Naive thymus-derived CD8-positive, alpha-beta T cell (primary cell): ENCODE measurements at places on chromosomes 12 and 14. TPM values are rescaled to one million over a fixed set of nuclear protein-coding genes. Genes with fewer than 3 reads are reported as not detected.

- DNase-seq = no peak
These were observed 88.8 kb downstream of the CHGA start for GRCh38 chr14:93011650-93012325.

Gene NPC2
- 65.2 TPM for polyA plus RNA-seq

- no peak for DNase-seq
These were observed 6.1 kb downstream of the ASB8 start for GRCh38 chr12:48151103-48151771.

Gene CLEC4E
- not detected for polyA plus RNA-seq

Gene TCL1A
- 0.84 TPM for polyA plus RNA-seq

GRCh38 chr12:53860426-53861345 lies 77.9 kb upstream of the HOXC13 start:
- no peak for DNase-seq

DNA sequence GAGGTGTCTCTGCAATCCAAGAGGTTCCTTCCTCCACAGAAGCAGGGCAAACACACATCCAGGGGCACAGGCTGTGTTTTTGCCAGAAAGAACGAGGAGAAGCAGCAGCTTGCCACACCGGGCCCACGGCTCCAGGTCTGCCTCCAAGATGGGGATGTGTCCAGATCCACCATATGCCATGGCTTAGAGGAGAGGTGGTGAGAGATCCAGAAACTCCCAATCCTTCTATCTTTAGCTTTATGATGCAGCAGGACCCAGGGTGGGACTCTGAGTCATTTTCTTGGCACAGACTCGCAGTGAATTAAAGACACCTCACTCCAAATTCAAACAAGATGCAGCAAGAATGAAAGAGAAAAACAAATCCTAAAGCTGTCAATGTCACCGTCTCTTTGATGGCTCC lies 481.4 kb upstream of the TMEM132C start:
- DNase-seq = no peak

- DNase-seq = no peak
These were observed 136.1 kb upstream of the CCND2 start for GRCh38 chr12:4137441-4137840.

DNA sequence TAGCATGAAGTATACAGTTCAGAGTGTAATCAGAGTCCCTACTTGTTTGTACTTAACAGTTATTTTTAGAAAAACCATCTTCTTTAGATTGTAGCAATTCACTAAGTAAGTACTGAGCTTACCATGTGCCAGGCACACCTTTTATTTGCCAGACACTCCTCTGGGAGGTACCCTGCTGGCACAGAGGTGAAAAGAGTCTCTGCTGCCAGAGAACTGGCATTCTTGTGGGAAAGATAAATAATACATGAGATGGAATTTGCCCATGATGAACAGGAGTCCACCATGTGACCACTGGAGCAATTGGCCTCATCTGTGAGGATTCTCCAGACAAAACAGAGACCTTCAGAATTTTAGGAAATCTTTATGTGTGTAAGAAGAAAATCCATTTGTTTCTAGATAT lies 199.3 kb upstream of the SLC16A7 start:
- no peak for DNase-seq

- DNase-seq = no peak
These were observed 194.6 kb downstream of the ATXN7L3B start for GRCh38 chr12:74732164-74732784.

- no peak for DNase-seq
These were observed 278.1 kb downstream of the NUAK1 start for GRCh38 chr12:105860561-105861207.

- DNase-seq = no peak
These were observed 25.8 kb downstream of the ACVR1B start for GRCh38 chr12:51977320-51977753.

Gene POTEG
- polyA plus RNA-seq = not detected

Gene DNAJC22
- polyA plus RNA-seq = not detected

DNA sequence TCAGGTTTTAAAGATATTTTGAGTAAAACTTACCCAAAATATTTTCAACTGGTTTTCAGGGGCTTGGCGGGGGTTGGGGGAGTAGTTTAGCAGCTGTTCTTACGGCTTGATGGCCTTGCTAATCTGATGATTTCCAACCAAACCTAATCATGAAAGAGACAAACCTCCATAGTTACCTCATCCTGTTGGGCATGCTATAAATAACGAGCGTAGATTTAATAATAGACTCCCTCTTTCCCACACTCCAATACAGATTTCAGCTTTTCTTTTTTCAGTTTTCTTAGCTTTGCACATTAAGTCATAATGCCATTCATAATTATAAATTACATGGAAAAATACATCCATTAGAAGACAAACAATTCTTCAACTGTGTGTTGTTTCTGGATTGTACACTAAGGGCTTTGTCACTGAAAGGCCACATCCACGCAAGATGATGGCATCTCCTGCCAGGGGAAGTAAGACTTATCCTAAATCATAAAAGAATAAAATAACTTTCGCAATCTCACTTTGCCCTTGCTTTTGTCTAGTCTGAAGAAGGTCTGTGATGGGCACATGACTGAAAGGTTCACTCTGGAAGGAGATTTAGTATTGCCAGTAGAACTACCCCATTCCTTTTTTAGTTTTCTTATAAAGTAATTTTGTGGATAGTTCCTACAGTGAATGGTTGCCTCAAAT lies 23.2 kb downstream of the ITPR2 start:
- no peak for DNase-seq

Gene PRDM4
- polyA plus RNA-seq = 11.1 TPM

Gene RNFT2
- 1.9 TPM for polyA plus RNA-seq

DNA sequence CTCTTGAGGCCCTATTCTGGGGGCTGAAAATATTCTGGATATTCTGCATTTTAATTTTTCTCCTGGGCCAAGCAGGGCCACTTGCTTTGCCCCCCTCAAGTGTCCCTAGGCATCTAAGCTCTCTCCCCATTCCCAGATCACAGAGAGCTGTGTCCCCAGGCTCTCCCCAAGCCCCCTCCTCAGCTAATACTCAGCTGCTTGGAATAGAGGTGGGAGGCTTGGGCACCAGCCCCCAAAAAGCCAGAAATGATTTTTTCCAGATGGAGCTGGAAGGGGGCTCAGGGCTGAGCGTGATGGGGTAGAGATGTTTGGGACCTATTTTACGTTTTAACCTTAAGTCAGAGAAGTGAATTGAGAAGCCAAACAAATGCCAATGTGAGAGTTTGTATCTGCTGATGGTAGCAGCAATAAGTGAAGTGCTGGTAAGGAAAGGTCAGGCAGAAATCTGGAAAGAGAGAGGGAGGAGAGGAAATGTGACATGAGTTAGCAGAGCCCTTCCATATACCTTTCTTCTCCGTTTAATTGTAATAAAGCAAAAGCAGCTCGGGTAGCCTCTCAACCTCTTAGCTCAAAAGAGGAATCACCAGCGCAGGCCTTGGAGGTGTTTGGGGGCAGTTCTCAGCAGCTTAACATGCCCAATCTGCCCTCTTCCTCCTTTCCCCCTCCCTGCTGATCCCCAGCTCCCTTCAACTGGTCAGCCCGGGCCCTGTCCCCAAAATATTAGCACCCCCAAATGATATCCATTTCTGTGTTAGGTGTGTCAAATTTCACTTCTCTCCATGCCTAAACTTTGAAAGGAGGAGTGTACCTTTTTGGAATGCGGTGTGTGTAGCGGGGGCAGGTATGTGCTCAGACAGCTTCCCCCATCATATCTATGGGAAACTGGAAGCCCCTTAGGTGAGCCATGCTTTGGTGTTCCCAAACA lies 5.0 kb upstream of the HOXC6 start:
- no peak for DNase-seq

DNA sequence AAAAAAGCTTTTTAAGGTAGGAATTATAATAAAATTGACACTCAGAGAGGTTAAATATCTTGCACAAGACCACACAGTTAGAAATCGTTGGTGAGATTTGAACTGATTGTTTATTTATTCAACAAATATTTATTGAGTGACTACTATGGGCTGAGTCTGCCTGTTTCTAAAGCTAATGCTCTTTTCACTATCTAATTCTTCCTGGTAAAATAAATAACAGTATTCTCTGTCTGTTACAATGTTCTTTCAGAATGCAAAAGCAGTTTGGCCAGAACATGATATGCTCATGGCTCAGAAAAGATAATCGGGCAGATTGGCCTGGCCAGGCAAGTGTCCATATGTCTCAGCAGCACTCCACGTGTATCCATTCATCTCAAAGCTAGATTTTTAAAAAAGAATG lies 82.0 kb downstream of the BTG1 start:
- no peak for DNase-seq

DNA sequence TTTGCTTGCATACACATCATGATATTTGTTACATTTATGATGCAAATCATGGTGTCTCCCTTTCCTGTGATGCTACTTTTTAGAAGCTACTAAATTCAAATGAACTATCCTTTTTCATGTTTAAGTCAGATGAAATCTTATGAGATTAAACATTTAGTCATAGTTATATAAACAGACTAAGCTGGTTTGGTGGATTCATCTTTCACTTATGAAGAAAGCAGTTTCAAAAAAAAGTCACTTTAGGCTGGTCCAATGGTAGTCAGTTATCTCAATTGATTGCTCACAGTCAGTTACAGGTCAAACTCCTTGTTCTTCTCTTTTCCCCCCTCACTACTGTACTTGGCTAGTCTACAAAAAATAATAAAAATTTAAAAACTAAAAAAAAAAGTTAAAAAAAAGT lies 19.7 kb downstream of the SYCP3 start:
- DNase-seq = no peak

DNA sequence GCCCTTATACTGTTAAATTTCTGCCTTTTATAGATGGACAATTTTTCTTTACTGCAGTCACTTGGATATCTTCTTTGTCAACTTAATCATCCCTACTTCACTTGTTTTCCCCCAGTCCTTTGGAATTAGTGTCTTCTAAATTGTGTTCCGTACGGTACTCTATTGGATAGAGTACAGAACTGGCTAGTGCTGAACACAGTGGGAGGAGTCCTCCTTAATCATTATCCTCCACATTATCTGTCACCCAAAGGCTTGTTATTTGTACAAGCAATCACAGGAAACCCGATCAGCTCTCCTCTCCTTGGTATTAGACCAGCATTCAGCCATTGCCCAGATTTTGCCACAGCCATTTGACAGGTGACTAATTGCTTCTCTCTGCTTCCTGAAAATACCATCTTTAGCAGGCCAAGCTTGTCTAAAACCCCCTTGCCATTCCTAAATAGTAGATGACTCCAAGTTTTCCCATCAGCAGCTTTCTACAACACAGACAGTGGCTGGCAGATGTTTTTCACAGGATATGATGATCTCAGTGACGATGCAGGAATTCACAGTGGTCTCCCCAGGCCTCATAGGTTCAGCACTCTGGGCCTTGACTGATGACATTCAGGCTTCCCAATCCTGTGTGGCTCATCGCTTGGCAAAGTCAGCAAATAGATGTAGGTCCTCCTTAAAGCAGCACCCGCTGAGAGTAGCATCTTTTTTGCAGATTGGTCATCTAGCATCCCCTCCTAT lies 216.0 kb upstream of the RGS6 start:
- no peak for DNase-seq

- DNase-seq = no peak
These were observed 152.7 kb downstream of the RGS6 start for GRCh38 chr14:72084935-72085334.

DNA sequence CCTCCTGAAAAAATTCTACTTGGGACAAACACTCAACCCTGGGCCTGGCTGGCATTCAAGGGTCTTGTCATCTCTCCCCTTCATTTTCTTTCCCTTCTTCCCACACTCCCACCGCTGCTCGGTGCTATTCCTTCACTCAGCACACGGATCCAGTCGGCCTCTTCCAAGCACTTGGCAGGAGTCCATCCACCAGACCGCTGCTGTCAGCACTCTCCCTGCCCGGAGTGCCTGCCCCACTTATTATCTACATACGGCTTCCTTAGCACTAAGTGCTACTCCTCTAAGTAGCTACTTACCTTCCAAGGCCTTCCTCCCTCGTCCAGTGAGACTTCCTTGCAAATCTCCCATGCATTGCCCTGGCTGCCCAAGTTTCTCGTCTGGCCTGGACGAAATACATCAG lies 29.8 kb downstream of the CALM1 start:
- DNase-seq = no peak

GRCh38 chr14:30581283-30581625 lies 22.3 kb downstream of the G2E3 start:
- DNase-seq = no peak

GRCh38 chr14:52936437-52936836 lies 14.4 kb downstream of the FERMT2 start:
- no peak for DNase-seq

- DNase-seq = no peak
These were observed 48.5 kb downstream of the BAZ1A start for GRCh38 chr14:34826661-34827060.

GRCh38 chr12:120941846-120942405 lies 36.4 kb upstream of the HNF1A start:
- DNase-seq = no peak

Gene VRTN
- not detected for polyA plus RNA-seq

Gene EAPP
- 101 TPM for polyA plus RNA-seq

DNA sequence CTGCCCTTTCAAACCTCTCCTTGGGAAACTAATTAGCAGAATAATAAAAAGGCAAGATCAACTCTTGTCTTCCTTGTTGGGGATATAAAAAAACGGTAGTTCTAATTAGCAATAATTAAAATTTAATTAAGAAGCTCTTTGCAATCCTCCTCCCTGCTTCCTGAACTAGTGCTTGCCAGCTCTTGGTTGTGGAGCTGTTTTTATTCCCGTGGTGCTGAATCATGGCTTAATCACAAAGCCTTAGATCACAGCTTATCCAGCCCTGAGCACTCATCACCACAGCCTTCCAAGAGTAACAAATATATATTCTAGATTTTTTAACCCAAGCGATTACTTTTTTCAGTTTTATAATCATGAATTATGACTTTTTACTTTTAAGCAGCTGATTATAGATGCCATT lies 63.2 kb upstream of the INSM2 start:
- no peak for DNase-seq

DNA sequence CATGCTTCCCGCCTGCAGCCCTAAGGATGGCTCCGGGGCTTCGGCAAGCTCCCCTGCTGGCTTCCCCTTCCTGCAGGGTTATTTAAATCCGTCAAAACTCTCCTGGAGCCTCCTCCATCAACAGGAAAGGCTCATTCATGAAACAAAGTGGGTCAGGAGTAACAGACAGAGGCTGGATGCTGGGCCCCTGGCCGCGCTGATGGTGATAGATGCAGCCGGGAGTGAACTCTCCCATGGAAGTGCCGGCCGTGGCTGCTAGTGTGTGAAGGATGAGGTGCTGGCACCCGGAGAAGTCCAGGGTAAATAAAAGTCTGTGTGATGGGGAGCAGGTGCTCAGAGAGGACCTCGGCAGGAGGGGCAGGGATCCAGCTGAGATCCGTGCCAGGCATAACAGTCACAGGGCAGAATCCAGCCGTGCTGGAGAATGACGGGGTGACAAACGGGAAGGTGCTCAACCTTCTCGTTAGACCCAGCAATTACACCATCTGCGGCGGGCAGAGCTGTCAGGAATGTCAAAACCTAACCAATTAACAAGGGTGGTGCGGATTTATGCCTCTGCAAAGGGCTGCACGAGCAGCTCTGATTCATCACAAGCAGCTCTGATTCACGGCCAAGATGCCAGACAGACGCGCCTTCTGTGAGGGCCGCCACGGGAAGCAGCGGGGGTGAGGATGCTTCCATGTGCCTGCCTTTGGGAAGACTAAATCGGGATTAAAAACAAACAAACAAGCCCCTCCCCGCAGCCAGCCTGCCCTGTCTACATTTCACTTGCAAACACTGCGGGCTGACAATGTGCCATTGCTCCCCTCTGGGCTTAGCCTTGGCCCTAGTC lies 55.6 kb downstream of the SYNE3 start:
- DNase-seq = no peak

- DNase-seq = peak; percentile 22
These were observed 65.4 kb upstream of the AMIGO2 start for GRCh38 chr12:47145188-47145587.
